Pons (tissue), 1 donor: ENCODE measurements at places on chromosomes 6 and 20.

- no peak for DNase-seq
Measured at GRCh38 chr6:104477569-104477968, 382.1 kb downstream of the HACE1 start.

GRCh38 chr20:41256516-41256915, 61.0 kb downstream of the ZHX3 start:
- no peak for DNase-seq

GRCh38 chr6:165417278-165417865, 108.0 kb upstream of the C6orf118 start:
- no peak for DNase-seq

DNA sequence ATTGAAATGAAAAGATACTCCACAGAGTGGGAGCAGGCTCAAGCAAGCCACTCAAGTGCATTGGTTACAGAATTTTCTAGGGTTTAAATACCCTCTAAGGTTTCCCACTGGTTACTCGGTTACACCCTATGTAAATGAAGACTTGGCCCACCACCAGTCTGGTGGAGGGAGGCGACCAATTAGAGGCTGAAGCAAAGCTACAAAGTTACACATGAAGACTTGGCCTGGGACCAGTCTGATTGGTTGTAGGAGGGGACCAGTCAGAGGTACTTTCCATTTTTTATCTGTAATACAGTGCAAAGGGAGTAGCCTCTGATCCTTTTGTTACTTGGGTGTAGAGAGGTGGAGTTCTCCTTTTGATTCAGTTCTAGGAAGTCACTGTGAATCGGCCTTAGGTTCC, 7.6 kb downstream of the SRSF12 start:
- DNase-seq: no peak

DNA sequence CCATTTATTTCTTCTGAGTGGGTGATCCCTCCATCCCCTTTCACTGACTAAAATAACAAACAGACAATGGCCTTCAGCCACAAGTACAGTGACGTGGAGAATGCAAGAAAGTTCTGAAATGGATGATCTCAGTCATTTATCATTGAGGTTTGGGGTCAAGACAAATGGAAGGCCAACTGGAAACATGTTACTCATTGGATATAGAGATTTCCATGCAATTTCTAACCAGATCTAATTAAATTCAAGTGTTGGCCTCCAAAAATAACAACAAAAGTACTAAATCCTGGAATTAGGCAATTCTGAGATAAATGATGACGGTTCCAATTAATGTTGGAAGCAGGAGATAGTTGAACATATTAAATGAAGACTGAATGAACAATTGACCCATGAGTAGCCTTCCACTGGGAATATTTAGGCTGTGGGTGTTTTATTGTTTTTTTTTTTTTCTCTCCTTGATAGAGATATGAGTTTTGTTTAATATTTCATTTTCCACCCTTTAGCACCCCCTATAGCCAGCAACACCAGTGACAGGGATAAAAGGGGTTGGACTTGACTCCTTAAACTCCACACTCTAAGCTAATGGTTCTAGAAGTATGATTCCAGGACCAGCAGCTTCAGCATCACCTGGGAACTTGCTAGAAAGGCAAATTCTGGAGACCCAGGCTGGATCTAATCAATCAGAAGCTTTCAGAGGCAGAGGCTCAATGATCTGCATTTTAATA, 112.8 kb downstream of the BCAS1 start:
- no peak for DNase-seq

DNA sequence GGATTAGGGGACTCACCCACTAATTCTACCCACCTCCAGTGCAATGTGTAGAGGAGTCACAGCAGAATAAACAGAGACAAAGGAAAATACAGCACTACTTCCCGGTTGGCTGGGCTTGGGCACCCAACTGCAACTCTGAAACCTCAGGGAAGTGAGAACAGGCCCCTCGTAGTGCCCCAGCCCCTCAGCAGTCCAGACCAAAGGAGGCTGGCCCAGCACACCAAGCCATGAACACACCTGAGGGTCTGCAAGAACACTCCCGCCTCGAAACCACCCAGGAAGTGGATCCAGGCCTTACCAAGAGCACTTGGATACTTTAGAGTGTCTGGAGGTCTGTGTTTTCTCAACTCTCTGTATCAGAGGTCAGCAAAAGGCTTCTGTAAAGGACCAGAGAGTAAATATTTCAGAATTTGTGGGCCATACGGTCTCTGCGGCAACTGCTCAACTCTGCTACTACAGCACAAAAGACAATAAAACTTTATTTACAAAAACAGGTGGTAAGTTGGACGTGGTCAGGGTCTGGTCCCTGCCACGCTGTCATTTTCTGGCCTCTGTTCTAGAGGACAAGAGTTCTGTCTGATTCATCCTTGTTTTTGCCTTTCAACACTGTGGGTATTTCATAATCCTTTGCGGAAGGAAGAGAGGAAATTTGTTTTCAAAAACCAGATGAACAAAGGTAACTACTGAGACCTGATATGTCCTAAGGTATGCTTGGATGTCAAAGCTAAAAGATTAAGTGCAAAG, 154.6 kb downstream of the PTPRT start:
- DNase-seq: no peak

GRCh38 chr20:57465943-57466342, 59.0 kb downstream of the CTCFL start:
- no peak for DNase-seq

DNA sequence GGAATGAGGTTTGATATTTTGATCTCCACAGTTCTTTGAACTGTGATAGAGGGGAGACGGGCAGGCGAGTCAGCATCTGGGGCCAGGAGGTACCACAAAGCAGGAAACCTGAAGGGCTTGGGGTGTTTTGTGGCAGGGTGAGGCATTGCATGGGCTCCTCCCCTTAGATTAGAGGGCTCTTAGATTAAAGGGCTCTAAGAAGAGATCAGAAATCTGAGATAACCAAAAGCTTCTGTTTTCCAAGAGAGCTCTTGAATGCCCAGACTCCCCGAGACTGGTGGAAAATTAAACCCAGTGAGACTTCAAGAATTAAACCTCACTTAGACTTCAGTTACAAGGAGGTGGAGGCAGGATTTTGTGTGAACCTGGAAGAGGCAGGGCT, 2.4 kb upstream of the GPX5 start:
- no peak for DNase-seq
